Brain pericyte (primary cell): ENCODE measurements at places on chromosomes 3 and 15.

- no peak for DNase-seq
Measured at GRCh38 chr3:107370907-107371306, 6.3 kb upstream of the CCDC54 start.

GRCh38 chr3:144763878-144764454 is 792.3 kb downstream of the DIPK2A start:
- no peak for DNase-seq

GRCh38 chr3:133293397-133294110 is 106.3 kb upstream of the BFSP2 start:
- no peak for DNase-seq

DNA sequence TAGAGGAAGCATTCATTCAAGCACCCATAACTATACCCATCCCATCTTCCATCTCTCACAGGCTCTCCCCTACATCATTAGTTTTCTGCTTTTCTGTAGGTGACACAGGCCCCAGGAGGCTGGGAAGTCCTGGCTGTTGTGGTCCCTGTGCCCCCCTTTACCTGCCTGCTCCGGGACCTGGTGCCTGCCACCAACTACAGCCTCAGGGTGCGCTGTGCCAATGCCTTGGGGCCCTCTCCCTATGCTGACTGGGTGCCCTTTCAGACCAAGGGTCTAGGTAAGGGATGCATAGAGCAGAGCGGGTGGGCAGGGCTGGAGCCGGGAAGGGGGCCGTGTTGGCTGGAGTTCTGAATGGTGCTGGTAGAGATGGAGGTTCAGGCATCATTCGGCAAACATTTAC is 8.2 kb downstream of the TYRO3 start:
- DNase-seq = no peak
